ENCODE measurements at places on chromosomes 2 and 18.

DNA sequence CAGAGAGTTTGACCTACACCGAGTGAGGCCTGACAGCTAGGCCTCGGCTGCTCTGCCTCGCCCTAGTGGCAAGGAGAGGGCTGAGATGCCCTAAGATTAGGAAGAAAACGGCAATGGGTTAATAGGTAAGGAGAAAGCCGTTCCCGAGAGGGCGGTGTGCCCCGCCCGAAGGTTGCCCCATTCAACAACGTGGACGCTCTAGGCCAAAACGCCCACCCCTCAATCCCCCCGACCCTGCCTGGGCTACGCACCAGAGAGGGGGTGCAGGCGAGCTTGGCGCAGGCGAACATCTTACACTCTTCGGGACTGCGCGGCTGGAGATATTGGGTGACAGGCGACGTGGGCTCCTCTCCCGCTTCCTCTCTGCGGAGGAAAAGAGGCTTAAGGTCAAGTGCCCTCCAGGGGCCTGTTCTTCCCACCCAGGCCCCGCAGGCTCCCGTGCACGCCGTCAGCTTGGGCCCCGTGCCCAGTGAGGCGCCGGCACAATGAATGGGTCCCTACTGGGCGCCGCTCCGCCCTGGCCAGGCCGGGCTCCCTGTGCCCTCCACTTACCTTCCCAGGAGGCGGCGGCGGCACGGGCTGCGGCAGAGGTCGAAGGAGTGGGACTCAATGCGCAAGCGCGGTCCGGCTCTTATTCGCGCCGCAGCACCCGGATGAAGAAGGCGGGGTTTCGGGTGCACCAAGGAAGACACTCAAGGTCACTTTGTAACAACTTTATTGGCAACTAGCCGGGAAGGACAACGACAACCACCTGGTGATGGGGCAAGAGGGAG is at the start of gene ATP5MC3:
Gene ATP5MC3, minus strand, starts transcription at position 607 of the 773 bp plus-strand sequence. Its CDS starts 317 bp downstream, at position 290.
- peak; percentile 97 for DNase-seq

DNA sequence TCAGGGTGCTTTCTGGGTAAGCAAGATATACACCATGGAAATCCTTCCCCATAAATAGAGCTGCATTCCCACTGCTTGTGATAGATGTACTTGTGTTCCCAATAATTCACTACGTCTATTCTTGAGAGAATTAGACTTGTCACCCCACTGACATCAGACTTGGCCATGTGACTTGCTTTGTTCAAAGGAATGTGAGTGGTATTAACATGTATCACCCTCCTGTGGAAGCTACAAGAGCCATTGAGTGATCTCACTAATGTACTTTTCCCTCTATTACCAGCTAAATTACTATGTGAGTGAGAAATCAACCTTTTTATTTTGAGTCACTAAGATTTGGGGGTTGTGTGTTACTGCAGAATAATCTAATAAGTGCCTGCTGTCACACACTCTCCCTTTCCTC is 176.0 kb downstream of the CCDC178 start:
- DNase-seq = no peak

DNA sequence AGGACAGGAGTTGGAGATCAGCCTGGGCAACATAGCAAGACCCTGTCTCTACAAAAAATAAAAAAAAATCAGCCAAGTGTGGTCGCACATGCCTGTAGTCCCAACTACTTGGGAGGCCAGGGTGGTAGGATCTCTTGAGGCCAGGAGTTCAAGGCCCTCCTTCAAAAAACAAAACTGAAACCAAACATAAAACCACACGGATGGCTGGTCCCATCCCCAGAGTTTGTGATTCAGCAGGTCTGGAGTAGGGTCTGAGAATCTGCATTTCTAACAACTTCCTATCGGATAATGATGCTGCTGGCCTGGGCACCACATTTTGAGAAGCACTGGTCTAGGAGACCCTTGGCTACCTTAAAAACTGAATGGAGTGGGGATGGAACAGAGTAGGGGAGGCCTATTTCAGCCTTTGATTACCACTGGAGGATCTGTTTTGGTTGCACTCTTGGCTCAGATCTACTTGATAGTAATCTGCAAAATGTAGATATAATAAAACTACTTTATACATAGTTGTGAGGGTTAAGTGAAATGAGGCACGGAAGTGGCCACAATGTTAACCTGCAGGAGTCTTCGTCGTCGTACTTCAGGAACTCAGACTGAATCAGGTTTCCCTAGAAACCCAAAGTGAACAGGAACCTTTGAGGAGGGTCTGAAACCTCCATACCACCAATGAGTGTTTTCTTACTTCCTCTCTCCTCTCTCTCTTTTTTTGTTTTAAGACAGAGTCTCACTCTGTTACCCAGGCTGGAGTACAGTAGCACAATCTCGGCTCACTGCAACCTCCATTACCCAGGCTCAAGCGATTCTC is 25.5 kb upstream of the NFE2L2 start:
- DNase-seq = no peak

DNA sequence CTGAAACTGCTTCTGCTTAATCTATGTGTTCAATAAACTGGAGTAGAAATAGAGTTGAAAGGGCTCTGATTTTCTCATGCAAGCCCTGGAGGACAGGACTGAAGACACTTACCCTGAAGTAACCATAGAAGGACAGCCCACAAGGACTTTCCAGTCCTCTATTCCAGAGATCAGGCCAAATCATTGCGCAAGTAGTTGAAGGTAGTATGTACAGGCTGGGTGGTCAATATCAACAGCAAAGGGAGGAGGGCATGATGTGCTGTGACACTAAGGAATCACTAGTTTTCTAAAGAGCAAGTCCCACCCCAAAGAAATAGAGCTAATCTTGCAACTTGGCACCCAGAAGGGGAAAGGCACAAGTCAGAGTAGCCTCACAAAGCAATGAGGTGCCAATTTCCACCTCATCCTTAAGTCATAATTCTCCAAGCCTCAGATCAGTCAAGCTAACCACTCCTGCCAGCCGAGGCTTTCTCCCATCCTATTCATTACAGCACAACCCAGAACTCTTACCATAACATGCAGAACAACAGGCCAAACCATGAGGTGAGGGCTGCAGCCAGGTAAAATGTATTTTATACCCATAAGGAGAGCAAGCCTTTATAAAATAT is 533.5 kb downstream of the TNS1 start:
- no peak for DNase-seq

GRCh38 chr2:169961911-169962310 is 134.7 kb downstream of the UBR3 start:
- DNase-seq = peak; percentile 22

DNA sequence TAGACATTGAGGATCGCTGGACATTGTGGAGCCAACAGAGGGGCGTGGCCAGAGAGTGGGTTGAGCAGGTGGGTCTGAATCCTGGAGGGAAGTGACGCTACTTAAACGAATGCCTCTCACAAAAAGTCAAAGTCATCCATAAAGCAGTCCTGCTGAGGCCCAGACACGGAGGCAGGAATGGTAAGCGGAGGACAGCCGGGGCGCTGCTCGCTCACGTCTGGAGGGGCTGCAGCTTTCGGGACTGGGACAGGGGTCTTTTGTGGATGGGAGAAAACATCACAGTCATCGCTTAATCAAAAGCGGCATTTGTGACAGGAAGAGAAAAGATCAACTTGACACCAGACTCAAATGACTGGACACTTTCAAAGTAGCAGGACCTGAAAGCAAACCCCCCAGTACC is 88.4 kb downstream of the PTGR3 start:
- no peak for DNase-seq
